ENCODE measurements at places on chromosomes 3 and 15.

DNA sequence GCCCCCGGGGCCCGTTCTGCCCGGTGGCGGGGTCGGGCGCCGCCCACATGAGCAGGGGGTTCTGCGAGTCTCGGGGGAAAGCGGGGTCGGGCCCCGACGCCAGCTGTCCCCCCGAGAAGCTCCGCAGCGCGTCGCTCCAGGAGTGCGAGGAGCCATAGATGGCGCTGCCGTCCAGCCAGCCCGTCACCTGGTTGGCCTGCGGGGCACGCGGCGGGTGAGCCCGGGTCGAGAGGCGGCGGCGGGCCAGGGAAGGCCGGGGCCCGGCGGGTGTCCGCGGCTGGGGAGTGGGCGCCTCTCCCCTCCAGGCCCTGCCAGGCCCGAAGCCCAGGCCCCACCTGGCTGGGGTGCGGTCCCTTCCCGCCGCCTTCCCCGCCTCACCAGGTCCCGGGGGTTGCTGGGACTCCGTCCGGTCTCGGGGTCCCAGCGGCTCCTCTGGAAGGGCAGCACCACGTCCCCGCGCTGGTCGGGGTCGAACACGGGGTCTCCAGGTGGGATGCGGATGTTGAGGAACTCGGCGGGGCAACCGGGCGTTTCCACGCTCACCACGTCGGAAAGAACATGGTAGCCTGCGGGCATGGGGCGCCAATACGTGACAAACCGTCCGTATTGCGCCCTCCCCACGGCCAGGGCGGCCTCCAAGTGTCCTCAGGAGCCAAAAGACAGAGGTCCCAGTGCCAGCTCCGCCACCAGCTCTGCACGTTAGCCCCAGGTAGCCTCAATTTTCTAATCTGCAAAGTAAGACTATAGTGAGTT is 2.4 kb downstream of the DUOX2 start:
- H3K4me3 ChIP-seq, result no peak overlapping the region
- H3K4me1 ChIP-seq, result peaks cover 31% of the 10 kb centered on the region
- peaks cover 12% of the 10 kb centered on the region for H3K27me3 ChIP-seq
- no peaks in the 10 kb centered on the region for H3K36me3 ChIP-seq

DNA sequence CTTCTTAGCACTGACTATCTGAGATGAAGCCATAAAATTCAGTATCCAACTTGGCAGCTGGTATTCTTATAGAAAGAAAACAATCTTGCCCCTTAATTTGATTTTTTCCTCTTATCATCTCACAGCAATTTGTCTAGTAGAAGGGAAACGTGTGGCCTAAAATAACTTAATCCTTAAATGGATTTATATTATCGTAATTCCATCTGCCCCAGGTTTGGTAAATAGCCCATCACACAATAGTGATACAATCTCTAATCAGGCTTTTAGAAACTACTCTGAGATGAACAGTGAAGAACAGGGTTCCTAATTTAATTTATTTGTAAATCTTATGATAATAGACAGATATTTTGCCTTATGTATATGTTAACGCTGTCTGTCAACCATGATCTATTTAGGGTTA is 24.8 kb downstream of the PEX5L start:
- DNase-seq, result no peak
- no peak overlapping the region for H3K4me3 ChIP-seq
- no peak overlapping the region for H3K27ac ChIP-seq
- H3K36me3 ChIP-seq, result no peaks in the 10 kb centered on the region

GRCh38 chr3:98690876-98691275 is 72.3 kb upstream of the ST3GAL6 start:
- no peak overlapping the region for H3K4me3 ChIP-seq
- no peaks in the 10 kb centered on the region for H3K27me3 ChIP-seq
- H3K36me3 ChIP-seq, result no peaks in the 10 kb centered on the region
- DNase-seq, result no peak
- H3K4me1 ChIP-seq, result no peaks in the 10 kb centered on the region

GRCh38 chr15:77064539-77065308 is 6.2 kb downstream of the TSPAN3 start:
- H3K4me3 ChIP-seq, result no peak overlapping the region
- no peak overlapping the region for H3K27ac ChIP-seq

GRCh38 chr3:5429517-5429890 is 242.0 kb downstream of the EDEM1 start:
- DNase-seq, result no peak
- no peaks in the 10 kb centered on the region for H3K36me3 ChIP-seq
- H3K27me3 ChIP-seq, result no peaks in the 10 kb centered on the region
- H3K4me1 ChIP-seq, result no peaks in the 10 kb centered on the region

- no peak overlapping the region for H3K4me3 ChIP-seq
- DNase-seq, result no peak
- no peaks in the 10 kb centered on the region for H3K36me3 ChIP-seq
Observed at GRCh38 chr15:45320581-45321205, 57.7 kb downstream of the GATM start.

- no peaks in the 10 kb centered on the region for H3K27me3 ChIP-seq
- peaks cover 4% of the 10 kb centered on the region for H3K4me1 ChIP-seq
- H3K36me3 ChIP-seq, result no peaks in the 10 kb centered on the region
- H3K4me3 ChIP-seq, result no peak overlapping the region
- DNase-seq, result no peak
Observed at GRCh38 chr3:32374788-32375595, 16.7 kb upstream of the CMTM7 start.

DNA sequence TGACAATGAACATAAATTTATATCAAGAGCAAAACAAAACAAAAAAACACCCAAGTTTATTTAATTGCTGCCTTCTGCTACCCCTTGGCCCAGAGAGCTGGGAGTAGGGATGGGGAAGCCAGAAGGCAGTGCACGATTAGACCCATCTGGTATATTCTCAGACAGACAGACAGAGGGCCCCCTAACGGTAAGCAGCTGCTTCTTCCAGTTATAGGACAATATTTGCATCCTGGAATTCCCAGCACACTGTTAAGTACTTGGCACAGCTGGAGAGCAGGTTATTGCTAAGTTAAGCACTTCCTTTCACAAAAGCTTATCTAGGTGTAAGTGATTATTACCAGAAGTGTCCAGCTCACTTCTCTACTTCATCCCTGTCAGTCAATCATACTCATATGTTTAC is 39.3 kb downstream of the C2CD4B start:
- H3K27ac ChIP-seq, result no peak overlapping the region
- no peaks in the 10 kb centered on the region for H3K36me3 ChIP-seq
- no peaks in the 10 kb centered on the region for H3K27me3 ChIP-seq
- no peaks in the 10 kb centered on the region for H3K4me1 ChIP-seq
- no peak for DNase-seq

DNA sequence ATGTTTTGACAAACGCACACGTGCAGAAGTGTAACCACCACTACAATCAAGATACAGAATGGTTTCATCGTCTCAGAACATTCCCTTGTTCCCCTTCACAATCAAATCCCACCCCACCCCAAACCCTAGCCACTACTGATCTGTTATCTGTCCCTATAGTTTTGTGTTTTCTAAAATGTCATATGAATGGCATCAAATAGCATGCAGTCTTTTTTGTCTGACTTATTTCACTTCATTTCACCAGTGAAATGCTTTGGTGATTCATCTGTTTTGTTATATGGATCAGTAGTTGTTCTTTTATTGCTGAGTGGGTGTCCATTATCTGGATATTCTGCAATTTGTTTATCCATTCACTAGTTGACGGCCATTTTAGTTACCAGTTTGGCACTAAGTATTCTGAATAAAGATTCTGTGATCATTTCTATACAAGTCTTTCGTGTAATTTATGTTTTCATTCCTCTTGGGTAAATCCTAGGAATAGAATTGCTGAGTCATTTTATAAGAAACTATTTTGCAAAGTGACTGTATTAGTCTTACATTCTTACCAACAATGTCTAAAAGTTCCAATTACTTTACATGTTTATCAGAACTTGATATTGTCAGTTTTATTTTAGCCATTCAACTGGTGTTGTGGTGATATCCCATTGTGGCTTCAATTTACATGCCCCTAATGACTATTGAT is 232.8 kb downstream of the CLSTN2 start:
- H3K4me1 ChIP-seq, result no peaks in the 10 kb centered on the region
- H3K27ac ChIP-seq, result no peak overlapping the region
- no peak for DNase-seq

GRCh38 chr15:63344731-63345390 is 36.8 kb downstream of the CA12 start:
- no peak overlapping the region for H3K4me3 ChIP-seq
- H3K27ac ChIP-seq, result no peak overlapping the region
- no peak for DNase-seq
- H3K27me3 ChIP-seq, result no peaks in the 10 kb centered on the region

DNA sequence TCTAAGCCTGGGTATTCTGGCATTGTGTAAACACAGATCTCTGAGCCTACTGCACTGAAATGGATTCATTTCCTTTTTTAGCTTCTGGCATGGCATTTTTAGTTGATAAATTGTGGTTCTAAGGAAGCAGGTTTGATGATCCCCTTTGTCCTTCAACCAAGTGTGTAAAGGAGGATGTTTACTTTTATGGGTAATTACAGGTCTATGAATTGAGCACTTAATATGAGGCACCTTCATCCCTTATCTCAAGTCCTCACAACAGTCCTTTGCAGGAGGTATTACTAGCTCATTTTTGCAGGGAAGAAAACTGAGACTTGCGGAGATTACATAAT is 30.8 kb upstream of the ZBTB38 start:
- no peaks in the 10 kb centered on the region for H3K36me3 ChIP-seq
- H3K27me3 ChIP-seq, result no peaks in the 10 kb centered on the region
- no peaks in the 10 kb centered on the region for H3K4me1 ChIP-seq
- no peak for DNase-seq
- no peak overlapping the region for H3K4me3 ChIP-seq

DNA sequence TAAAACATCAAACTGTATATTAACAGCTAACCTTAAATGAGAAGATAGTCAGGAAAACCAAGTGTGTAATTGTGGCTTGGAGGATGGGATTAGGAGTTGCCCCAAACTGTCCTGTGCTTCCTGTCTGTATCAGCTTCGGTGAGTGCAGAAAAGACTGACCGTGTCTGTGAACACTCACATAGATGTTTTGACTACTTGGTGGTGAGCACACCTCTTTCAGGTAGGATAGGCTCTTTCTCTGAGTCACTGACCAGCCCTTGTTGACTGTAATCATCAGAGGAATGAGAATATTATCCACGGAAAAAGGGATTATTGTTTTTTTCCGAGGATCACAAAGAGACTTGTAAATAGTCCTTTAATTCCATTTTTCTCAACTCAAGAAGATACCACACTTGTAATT is 51.5 kb downstream of the GMNC start:
- DNase-seq, result no peak
- no peaks in the 10 kb centered on the region for H3K36me3 ChIP-seq
- no peaks in the 10 kb centered on the region for H3K4me1 ChIP-seq
- no peak overlapping the region for H3K27ac ChIP-seq
- H3K27me3 ChIP-seq, result no peaks in the 10 kb centered on the region

GRCh38 chr15:80595396-80595795 is 99.7 kb upstream of the ABHD17C start:
- no peaks in the 10 kb centered on the region for H3K27me3 ChIP-seq
- no peak overlapping the region for H3K4me3 ChIP-seq
- H3K27ac ChIP-seq, result no peak overlapping the region
- DNase-seq, result no peak

DNA sequence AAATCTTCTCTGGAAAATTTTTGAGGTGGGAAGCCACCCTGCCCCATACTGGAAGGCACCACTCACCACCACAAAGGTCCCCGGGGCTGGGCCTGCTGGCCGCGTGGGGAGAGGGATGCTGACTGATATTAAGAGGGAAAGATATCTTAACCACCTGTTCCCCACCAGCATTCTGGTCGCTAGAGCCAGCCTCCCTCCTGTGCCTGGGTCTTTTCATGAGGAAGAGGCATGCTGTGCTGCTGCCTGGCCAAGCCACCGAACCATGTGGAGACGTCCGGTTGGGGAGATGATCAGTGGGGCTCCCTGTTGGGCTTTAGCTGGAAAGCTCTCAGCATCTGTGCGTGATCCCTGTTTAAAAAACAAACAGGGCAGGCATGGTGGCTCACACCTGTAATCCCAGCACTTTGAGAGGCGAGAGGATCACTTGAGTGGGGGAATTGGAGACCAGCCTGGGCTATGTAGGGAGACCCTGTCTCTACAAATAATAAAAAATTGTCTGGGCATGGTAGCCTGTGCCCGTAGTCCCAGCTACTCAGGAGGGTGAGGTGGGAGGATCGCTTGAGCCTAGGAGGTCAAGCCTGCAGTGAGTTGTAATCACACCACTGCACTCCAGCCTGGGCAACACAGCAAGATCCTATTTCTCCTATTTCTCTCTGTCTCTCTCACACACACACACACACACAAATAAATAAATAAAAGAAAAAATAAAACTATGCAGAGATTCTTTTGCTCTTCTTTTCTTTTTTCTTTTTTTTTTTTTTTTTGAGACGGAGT is 1.0 kb downstream of the KLHL18 start:
- H3K27me3 ChIP-seq, result no peaks in the 10 kb centered on the region
- peaks cover 5% of the 10 kb centered on the region for H3K36me3 ChIP-seq
- no peak for DNase-seq
- H3K27ac ChIP-seq, result peak overlapping the region; percentile 86

DNA sequence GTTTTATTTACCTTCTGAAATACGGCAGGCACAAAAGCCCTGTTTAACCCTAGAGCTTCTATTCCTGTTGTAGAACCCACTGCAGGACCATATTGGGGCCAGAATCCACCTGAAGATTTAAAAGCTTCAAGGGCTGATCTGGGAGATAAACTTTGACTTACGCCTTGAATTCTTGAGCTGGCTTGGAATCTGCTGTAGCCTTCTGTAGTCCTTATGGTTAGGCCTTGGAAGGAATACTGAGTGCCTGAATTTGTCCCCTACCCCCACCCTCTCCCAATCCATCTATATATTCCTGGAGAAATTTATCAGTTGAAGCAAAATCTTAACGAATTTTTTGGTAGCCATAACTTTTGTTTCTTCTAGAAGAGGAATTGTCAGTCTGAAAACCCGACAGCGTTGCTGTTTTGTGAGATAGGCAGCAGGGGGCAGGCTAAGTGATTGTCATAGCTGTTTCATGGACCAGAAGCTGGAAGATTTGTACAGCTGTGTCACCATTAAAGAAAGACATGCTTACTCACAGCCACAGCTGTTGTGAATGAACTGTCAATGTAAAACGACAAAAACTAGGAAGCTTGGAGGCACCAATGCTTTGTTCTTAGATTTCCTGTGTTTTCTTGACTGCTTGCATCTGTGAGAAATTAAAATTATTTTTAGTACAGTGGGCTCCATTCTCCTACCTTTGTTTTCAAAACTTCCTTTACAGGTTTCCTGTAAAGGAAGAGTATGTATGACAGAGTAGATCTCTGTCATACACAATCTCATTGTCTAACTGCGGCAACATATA is 12.8 kb downstream of the LXN start:
- DNase-seq, result no peak
- peak overlapping the region; percentile 43 for H3K27ac ChIP-seq
- H3K4me3 ChIP-seq, result no peak overlapping the region
- H3K27me3 ChIP-seq, result no peaks in the 10 kb centered on the region

All from vagina (tissue), 2 donors.